Progenitor cell of endocrine pancreas (in vitro differentiated cells): ENCODE measurements at places on chromosomes 7 and 10. TPM values are rescaled to one million over a fixed set of nuclear protein-coding genes. Genes with fewer than 3 reads are reported as not detected.

GRID2IP gene
- total RNA-seq: 2.0 and 2.5 TPM in 2 replicates

NXPH1 gene
- total RNA-seq: not detected in 2 replicates

DNA sequence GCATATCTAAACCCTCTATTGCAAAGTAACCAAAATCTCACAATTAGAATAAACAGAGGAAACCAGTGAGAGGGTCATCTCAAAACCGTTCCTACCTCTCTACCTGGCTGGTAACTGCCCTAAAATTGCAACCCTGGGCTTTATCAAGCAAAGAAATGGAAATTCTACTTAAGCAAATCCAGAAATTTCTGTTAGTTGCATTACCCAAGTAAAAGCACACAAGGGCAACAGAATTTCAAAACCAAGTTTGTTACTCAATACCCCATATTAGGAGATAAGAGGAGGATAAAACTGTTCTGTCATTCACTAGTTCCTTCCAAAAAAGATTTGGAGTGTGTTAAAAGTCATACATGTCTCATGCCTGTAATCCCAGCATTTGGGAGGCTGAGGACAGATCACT is 195.3 kb downstream of the FAM107B start:
- H3K27me3 ChIP-seq: no peaks in the 10 kb centered on the region
- DNase-seq: no peak
- peak overlapping the region; percentile 99 for H3K27ac ChIP-seq

- no peak overlapping the region for H3K27ac ChIP-seq
- H3K4me1 ChIP-seq: no peaks in the 10 kb centered on the region
- no peak for DNase-seq
- no peaks in the 10 kb centered on the region for H3K36me3 ChIP-seq
Measured at GRCh38 chr10:130434446-130435385, 298.5 kb downstream of the GLRX3 start.

- no peaks in the 10 kb centered on the region for H3K36me3 ChIP-seq
- no peak overlapping the region for H3K27ac ChIP-seq
- no peak overlapping the region for H3K4me3 ChIP-seq
- DNase-seq: no peak
Measured at GRCh38 chr7:151940048-151940811, 16.0 kb upstream of the GALNTL5 start.

EPO gene
- 0.22 and 0.29 TPM in 2 replicates for total RNA-seq

- no peak overlapping the region for H3K4me3 ChIP-seq
- H3K27ac ChIP-seq: no peak overlapping the region
- H3K4me1 ChIP-seq: peaks cover 35% of the 10 kb centered on the region
- H3K27me3 ChIP-seq: no peaks in the 10 kb centered on the region
Measured at GRCh38 chr7:40824461-40824860, 689.7 kb downstream of the SUGCT start.

ZNF488 gene
- total RNA-seq: 1.0 and 1.4 TPM in 2 replicates

- no peak overlapping the region for H3K4me3 ChIP-seq
- H3K27ac ChIP-seq: no peak overlapping the region
- H3K36me3 ChIP-seq: peaks cover 15% of the 10 kb centered on the region
- no peaks in the 10 kb centered on the region for H3K27me3 ChIP-seq
- no peak for DNase-seq
- H3K4me1 ChIP-seq: no peaks in the 10 kb centered on the region
Measured at GRCh38 chr7:87318741-87319140, 26.7 kb upstream of the CROT start.

HECW1 gene
- total RNA-seq: 0.09 and 0.50 TPM in 2 replicates

ZNF212 gene
- 19.4 and 19.5 TPM in 2 replicates for total RNA-seq

DPCD gene
- 27.4 and 36.9 TPM in 2 replicates for total RNA-seq

- no peak overlapping the region for H3K27ac ChIP-seq
- H3K27me3 ChIP-seq: no peaks in the 10 kb centered on the region
- H3K4me3 ChIP-seq: no peak overlapping the region
- DNase-seq: no peak
- no peaks in the 10 kb centered on the region for H3K36me3 ChIP-seq
Measured at GRCh38 chr7:110246118-110246517, 844.8 kb upstream of the LRRN3 start.

GRCh38 chr10:101393378-101393777 is 39.4 kb downstream of the BTRC start:
- H3K27me3 ChIP-seq: no peaks in the 10 kb centered on the region
- no peak overlapping the region for H3K27ac ChIP-seq
- no peak overlapping the region for H3K4me3 ChIP-seq
- no peaks in the 10 kb centered on the region for H3K36me3 ChIP-seq
